Stimulated activated CD4-positive, alpha-beta T cell treated with anti-CD3 and anti-CD28 coated beads, TNF-alpha, amount 100 ng/mL, for 48 hours (primary cell): ENCODE measurements at places on chromosomes 2 and 18.

DNA sequence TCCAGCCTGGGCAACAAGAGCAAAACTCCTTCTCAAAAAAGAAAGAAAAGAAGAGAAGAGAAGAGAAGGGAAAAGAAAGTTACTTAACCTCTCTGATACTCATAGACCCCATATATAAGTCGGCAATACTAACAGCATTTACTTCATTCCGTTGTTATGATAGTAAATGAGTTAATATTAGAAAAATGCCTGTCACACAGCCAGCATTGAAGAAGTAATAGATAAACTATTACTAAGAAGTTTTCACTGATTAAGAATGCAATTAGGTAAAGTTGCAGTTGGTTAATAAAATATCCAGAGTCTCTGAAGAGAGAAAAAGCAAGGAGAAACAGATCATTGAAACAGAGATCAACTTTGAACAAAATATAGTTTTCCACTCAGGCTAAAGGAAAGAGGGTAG is 161.3 kb upstream of the UBE2E3 start:
- no peak for DNase-seq

GRCh38 chr18:51561821-51562220 is 364.3 kb upstream of the MEX3C start:
- no peak for DNase-seq

DNA sequence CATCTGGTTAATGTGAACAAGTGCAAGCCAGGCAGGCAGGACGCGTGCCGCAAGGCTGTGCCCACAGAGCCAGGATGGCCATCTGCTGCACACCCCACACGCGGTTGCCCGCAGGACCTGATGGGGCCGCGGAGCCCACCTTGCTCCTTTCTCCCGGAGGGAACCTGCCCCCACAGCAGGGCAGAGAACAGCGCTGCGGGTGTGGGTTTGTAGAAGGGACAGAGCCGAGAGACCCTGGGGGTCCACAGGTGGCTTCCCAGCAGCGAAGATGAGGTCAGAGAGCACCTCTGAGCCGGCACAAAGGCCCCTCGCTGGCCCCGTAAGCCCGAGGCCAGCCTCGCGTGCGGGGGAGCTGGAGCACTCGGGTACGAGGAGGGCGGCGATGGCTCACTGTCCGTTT is 460.8 kb upstream of the SALL3 start:
- no peak for DNase-seq

DNA sequence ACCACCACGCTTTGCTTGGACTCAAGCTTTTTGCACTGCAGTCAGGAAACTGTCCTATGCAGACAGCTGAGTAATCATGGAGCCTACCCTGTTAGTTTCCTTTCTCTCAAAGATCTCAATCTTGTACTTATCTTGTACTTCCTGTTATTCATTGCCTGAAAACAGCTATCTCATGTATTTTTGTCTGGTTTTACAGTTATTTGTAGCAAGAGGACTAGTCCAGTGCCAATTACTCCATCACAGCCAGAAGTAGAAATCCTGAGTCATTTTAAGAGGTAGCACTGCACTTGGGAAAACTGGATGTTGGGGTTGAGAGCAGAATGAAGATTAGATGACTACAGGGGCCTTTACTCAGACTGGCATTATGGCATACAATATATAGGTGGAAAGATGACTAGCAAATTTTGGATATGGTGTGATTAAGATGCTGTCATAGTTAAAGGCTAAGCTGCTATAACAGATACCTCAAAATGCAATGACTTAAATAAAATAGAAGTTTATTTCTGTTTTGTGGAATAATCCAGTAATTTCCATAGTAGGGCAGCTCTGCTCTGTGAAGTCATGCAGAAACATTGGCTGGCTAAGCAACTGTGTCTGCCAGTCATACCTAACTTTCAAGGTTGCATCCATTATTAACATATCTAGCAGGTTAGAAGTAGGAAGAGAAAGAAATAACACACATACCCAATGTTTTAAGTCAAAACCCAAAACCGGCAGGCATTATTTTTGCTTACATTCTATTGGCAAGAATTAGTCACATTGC is 21.1 kb upstream of the CHMP3 start:
- DNase-seq = no peak

DNA sequence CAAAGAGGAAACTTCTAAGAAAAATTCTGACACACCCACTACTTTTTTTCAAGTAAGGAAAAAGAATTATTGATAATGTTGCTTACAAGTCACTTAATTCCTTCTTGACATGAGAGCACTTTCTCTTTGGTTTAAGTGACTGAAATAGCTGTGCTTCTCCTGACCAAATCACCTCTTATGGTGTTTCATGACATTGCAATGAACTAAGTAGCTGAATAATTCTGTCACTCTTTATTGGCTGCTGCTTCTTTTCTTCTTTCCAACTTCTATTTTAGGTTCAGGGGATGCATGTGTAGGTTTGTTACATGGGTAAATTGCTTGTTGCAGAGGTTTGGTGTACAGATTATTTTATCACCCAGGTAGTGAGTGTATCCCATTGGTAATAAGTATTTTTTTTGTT is 447.6 kb upstream of the NETO1 start:
- no peak for DNase-seq

- DNase-seq = no peak
Measured at GRCh38 chr18:49849331-49850217, 36.2 kb upstream of the ACAA2 start.

GRCh38 chr2:64727013-64727767 is 73.5 kb upstream of the SERTAD2 start:
- no peak for DNase-seq

DNA sequence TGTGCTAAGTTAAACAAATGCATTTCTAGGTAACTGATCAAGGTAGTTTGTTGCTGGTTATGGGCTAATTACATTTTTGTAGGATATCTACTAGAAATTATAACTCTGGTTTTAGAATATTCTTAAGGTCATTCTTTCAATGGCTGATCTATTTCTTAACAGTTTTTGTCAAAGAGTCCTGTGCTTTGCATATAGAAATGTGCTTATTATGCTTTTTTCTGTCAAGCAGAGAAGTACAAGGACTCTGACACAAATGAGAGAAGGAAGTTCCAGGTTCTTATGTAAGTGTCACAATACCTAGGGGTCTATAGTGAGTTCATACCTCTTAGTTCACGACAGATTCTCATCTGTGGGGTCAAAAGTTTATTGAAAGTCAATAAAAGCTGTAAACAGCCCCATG is 88.4 kb downstream of the MYO3B start:
- DNase-seq = no peak

DNA sequence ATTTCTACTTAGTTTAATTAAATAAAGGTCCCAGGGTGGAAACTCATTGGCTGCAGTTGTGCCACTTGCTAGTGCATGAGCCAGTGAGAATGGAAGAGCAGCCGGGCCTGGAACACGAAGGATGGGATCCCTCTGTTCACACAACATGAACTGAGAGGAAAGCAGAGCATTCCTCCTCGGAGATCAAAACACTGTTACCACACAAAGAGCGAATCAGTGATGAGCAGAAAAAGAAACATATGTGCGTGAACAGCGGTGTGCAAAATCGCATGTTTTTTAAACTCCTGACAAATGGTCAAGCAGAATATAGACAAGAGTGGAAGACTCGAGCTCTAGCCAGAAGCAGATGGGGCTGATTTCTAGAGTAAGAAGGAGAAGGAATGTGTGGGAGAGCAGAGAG is 28.4 kb upstream of the ANKRD44 start:
- no peak for DNase-seq

GRCh38 chr18:2935438-2936192 is 77.3 kb downstream of the LPIN2 start:
- DNase-seq = no peak

- DNase-seq = no peak
Measured at GRCh38 chr2:124319577-124319976, 294.5 kb downstream of the CNTNAP5 start.

- DNase-seq = no peak
Measured at GRCh38 chr18:63150942-63151421, 168.6 kb downstream of the BCL2 start.

GRCh38 chr2:75632091-75632701 is 14.4 kb upstream of the MRPL19 start:
- no peak for DNase-seq

GRCh38 chr2:234770031-234770506 is 181.7 kb upstream of the SH3BP4 start:
- no peak for DNase-seq

DNA sequence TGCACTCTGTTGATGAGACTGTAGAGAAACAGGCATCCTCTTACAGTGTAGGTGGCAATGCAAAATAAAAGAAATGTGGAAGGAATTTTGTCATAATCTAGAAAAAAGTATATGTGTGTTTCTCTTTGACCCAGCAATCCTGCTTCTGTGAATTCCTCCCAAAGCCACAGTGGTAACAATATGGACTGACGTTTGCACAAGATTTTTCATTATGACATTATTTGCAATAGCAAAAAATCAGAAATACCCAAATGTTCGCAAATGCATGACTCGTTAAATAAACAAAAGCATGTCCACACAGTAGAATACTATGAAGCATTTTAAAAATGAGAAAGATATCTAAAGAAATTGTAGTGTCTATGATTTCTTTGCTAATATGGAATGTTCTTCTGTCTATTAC is 255.2 kb upstream of the NRP2 start:
- DNase-seq = no peak

DNA sequence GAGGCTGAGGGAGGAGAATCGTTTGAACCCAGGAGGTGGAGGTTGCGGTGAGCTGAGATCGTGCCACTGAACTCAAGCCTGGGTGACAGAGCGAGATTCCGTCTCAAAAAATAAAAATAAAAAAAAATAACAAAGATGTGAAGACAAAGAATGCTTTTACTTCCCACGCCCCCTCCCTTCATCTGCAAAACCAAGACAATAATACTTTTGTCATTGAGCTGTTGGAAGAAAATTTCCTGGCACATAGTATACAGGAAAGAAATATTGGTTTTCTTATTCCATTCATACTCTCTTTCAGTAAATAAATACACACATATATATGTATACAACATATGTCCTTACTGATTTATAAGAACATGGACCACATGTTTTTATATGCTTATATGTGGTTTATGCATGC is 12.2 kb downstream of the GREB1 start:
- no peak for DNase-seq

- DNase-seq = no peak
Measured at GRCh38 chr2:23379220-23379695, 5.7 kb upstream of the KLHL29 start.

GRCh38 chr2:70440621-70441020 is 113.0 kb downstream of the TGFA start:
- DNase-seq = no peak

DNA sequence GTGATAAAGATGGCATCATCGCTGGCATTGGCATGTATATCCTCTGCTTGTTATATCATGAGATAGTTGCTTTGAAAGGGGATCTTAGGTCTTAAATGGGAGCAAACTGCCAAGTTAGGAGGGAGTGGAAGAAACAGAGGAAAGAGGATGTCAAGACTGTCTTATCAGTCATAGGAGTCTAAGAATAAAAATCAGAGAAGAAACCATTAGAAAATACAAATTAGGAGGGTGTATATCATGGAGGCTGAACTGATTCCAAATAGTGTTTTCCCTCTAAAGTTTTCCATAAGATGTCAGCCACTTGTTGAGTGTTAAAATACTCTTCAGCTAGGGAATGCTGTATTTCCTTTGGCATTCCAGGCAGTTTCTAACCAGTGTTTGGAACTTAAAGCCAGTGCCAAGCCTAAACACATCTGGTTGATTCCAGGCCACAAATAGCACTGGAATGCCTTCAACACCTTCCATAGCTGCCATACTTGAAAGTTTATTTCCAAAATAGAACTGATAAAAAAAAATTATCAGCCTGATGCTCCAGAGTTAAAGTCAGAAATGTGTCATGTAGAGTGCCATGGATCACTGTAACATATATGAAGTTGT is 129.4 kb downstream of the ZEB2 start:
- no peak for DNase-seq

DNA sequence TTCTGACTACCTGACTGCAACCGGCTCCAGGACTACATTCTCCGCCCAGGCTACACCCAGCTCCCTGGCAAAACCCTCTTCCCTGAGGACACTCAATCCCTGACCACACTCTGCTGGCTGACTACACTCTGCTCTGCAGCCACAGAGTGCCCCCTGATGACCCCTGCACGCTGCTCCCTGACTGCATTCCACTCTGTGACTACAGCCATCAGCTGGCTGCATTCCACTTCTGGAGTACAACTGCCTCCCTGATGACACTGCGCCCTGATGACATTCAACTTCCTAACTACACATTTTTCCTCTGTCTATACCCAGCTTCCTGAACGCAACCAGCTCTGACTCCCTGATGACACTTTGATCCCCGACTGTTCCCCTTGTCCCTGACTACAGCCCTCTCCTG is 71.3 kb upstream of the NRXN1 start:
- DNase-seq = no peak

DNA sequence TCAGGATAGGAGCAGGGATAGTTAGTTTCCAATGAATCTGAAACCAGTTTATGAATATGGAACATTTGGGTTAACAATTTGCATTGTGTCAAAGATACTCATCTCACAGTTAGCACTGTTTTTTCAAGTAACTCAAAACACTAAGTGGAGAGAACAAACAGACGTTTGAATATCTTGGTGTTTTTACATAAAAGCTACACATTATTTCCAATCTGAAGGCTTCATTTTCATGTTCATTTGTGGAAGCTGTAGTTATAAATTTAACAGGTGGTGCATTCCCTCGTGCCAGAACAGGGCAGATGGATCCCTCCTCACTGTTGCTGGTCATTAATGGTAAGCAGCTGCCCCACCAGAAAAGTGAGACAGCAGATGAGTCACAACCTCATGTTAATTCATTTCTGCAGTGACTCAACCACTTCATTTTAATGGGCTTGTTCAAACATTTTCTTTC is 286.9 kb downstream of the TMX3 start:
- DNase-seq = no peak

GRCh38 chr2:209473930-209474419 is 50.1 kb downstream of the MAP2 start:
- DNase-seq = no peak
